Neuronal stem cell (in vitro differentiated cells): ENCODE measurements at places on chromosomes 7 and 10.

DNA sequence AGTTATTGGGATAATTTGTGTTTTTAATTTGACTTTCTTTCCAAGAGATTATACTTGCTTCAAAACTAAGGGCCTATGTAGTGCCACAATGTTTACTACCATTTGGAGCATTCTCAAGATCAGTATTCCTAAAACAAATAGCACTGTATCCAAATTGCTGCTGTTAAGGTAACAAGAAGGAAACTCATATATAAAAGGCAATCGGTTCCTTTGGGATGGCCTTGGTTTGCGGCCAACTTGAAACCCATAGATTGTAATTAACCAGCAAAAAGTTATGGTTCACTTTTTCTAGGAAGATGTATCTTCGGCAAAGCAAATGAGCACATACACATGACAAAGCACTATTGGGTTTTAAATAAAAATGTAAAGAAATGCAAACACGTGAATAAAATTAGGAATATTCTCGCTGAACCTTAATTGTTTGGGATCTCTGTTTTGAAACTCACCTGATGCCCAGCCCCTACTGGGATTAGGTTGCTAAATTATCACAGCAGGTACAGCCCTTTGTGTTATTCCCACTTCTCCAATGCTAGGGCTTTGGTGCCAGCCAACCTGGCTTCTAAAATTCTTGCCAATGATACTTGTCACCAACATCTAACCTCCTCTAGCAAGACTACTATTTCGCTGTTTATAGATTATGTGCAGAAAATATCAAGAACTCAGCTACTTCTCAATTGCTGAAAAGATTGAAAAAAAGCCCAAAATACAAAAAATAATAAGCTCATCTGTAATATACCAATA, 16.0 kb downstream of the CDNF start:
- DNase-seq = no peak

DNA sequence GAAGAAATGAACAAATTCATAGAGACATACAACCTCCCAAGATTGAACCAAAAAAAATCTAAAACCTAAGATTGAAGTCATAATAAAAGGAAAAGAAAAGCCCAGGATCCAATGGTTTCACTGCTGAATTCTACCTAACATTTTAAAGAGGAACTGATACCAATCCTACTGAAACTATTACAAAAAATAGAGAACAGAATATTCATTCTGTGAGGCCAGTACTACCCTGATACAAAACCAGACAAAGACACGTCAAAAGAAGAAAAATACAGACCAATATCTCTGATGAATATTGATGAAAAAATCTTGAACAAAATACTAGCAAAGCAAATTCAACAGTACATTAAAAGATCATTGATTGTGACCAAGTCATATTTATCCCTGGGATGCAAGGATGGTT, 128.5 kb upstream of the STEAP1 start:
- DNase-seq = no peak

DNA sequence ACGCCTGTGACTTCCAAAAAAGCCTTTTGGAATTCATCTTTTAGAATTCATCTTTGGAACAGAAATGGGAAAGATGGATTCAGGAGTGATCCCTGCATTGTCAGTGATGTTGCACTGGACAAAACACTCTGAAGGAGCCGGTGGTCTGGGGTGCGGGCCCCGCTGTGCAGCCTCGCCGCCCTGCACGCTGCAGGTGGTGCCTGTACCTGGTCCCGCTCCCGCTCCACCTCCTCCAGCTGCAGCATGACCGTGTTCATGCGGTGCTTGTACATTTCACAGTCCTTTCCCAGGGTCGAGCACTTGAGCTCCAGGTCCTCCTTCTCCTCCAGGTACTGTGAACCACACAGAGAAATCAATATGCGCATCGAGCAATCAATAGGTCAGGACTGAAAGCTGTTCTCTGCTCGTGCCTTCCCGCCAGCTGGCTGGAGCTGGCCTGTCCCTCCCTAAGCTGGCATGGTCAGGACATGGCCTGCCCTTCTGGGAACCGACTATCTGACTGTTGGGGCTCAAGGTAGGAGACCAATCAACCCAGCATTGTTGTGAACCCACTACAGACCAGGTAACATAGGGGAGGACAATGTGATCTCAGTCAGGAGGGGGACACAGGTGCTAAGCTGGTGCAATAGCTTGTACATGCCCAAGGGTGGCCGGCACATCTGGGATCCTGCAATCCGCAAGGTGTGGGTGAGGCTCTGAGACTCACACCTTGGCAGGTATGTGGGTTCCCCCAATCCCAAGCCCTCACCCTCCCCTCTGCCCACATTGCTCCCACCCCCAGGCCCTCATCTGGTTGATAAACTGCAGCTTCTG, 93.8 kb upstream of the GNA12 start:
- DNase-seq = no peak

DNA sequence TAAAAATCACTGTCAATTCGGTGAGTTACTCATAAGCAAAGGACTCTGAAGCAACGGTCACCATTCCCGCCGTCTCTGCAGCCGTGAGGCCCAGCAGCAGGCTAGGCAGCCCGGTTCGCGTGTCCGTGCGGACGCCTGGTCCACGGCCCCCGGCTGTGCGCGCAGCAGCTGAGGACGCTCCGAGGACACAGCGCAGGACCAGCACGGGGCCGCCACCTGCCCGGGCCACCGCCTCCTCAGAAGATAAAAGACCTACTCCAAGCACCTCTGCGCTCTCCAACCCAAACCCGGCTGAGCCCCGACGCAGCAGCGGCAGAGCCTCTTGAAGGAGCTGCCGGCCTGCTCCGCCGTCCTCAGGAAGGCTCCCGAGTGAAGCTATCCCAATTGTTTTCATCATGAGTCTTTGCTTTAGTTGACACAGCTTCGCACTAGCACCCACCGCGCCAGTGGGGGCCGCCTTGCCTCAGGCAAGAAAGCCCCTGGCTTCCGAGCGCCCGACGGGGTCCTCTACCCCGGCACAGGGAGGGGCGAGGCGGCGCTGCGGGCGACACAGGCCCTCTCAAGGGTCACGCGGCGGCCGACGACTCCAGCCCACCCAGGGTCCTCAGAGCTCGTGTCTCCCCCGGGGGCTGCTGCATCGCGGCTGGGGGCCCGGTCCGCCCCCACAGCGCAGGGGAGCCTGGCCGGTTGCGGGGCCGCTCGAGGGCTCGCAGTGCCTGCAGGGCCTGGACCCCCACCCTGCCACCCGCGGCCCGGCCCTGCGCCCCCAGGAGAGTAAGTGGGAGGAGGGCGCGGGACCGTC, 16.9 kb upstream of the GPR146 start:
- no peak for DNase-seq

GRCh38 chr7:64045301-64046040, at the start of gene ZNF727:
TSS of gene ZNF727 (plus strand) at chr7:64045434. CDS start at chr7:64045622, 188 bp downstream.
- no peak for DNase-seq

DNA sequence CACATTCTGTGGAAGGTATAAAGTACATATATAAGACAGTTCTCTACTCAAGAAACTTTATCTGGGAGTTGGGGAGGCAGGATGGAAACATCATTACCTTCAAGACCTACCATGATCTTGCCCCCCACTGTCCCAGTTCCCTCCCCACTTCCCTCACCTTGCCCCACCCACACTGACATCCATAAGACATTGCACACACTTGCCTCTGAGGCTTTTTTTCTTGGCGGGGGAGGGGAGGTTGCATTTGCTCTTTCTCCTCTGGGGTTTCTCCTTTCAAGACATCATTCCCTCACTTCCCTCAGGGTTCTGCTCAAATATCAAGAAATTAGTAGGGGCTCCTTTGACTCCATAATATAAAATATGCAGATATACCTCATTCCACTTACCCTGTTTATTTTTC, 276.0 kb downstream of the ARL4A start:
- DNase-seq = no peak

- DNase-seq = no peak
Observed at GRCh38 chr7:136953386-136953785, 84.9 kb downstream of the CHRM2 start.

GRCh38 chr7:106744563-106745091, 83.7 kb upstream of the CCDC71L start:
- DNase-seq = peak; percentile 14

GRCh38 chr7:112220877-112221434, 14.5 kb downstream of the ZNF277 start:
- no peak for DNase-seq

DNA sequence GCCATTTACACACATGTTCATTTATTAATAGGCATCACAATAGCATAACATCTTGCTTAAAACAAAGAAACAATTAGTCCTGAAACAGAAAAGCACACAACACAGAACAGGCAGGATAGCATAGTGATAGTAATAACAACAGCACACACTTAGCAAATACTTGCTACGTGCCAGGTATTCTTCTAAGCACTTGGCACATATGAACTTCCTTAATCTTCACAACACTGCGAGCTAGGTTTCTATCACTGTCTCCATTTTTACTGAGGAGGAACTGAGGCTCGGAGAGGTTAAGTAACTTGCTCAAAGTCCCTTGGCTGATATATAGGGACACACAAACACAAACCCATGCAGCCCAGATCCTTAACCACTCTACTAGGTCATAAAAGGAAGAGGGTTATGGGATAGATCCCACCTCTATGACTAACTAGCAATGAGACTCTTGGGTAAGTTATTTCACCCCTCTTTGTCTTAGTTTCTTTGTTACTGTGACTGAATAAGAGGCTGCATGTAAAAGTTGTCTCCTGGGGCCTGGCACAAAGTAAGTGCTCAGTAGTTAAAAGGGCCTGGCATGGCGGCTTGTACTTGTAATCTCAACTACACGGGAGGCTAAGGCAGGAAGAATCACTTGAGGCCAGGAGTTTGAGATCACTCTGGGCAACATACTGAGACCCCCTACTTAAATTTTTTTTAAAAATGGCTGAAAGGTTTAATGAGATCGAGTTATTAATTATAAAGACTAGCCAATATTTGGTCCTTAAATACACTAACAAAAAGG, 181.0 kb upstream of the RHOBTB1 start:
- no peak for DNase-seq

GRCh38 chr7:74093671-74094223, 10.1 kb downstream of the LIMK1 start:
- DNase-seq = no peak

DNA sequence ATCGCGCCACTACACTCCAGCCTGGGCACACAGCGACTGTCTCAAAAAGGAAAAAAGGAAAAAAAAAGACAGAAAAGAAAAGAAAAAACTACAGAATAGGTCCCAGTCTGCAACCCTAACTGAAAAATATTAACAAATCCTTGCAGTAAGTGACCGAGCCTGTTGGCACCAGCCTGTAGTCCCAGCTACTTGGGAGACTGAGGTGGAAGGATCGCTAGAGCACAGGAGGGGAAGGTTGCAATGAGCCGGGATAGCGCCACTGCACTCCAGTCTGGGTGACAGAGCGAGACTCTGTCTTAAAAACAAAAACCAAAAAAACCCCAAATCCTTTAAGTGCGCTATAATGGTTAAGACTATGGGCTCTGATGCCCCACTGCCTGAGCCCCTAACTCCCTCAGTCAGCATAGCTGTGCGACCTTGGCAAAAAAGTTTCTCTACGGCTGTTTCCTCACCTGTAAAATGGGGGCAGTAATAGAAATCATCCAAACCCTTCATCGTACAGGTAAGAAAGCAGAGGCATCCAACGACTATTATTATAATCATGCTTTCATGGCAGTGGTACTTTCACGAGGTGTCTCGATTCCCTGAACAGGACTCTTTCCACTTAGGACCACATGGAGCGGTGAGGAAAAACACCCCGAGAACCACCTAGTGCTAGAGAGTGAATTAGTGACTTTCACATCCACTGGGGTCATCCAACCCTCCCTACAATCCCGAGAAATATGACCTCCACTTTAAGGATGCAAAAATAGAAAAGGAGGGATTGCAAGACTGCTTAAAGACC, 755 bp downstream of the TOMM7 start:
- DNase-seq = no peak

GRCh38 chr10:15782851-15783250, 63.1 kb upstream of the ITGA8 start:
- DNase-seq = no peak

- DNase-seq = no peak
Observed at GRCh38 chr10:11161096-11161495, 143.4 kb downstream of the CELF2 start.

DNA sequence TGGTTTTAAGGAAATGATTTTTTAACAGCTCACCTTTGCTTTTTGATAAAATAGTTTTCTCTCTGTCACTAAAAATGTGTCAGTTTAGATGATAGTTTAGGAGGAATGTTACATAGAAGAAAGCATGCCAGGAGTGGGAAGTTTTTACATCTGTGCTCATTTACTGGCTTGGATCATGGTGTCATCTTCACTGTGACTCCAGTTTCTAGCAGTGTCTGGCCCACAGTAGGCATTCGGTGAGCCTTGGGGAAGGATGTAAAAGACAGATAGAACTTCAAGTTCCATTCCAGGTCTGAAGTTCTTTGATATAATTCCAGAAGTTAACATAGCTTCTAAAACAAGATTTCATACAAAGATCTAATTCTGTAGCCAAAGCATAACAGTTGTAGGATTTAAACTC, 259.2 kb downstream of the BICC1 start:
- no peak for DNase-seq

DNA sequence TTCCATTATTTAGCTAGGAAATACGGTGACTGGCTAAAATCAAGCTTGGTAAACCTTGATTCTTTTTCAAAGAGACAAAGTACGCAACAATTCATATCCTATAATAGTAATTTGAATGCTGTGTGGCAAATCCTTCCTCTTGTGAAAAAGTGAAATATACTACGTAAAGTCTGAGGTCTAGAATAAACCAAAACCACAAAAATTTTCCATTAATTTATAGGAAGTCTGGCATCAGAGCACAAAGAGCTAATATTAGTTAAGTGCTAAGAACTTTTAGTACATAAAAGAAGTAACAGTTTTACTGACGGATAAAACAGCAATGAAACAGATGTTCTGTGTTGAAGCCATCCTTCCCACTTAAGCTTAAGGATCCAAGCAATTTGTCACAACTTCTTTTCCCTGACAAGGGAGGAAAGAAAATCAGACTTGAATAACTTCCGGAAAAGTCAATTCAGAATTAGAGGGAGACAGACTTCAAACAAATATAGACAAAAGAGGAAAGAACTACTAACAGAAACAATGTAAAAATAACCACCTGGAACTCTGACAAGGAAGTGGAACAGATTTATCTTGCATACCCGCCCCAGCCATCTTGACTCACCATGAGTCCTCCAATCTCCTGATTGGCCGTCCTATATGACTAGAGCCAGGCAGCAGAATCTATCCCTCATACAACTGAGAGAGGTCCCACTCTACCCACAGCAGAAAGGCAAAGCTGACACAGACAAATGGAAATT, 34.6 kb downstream of the RHEB start:
- no peak for DNase-seq

- DNase-seq = no peak
Observed at GRCh38 chr7:101635484-101635883, 6.4 kb upstream of the MYL10 start.

DNA sequence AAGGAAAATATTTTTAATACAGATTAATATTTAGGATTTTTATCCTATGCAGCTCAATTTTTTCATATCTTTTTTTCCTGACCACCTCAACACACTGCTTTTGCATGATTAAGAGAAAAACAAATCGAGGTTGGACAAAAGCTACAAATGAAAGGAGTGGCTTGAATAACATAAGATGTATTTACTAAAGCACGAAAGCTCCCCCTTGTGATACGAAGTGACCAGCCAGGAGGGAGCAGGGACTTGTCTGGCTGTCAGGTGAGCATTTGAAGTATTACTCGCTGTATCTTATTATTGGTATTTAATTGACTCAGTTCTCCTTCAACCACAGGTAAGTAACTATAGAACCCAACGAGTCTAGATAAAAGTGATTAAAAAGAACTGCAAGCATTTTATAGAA, 265.2 kb upstream of the PHF14 start:
- DNase-seq = peak; percentile 23

GRCh38 chr10:85791818-85792532, 574.6 kb downstream of the GRID1 start:
- DNase-seq = no peak

GRCh38 chr10:60570272-60570865, 180.7 kb upstream of the ANK3 start:
- no peak for DNase-seq

GRCh38 chr10:128211064-128211504, 84.9 kb upstream of the MKI67 start:
- DNase-seq = no peak
